Suprapubic skin (tissue), 4 donors: ENCODE measurements at places on chromosomes 12 and 14. TPM values are rescaled to one million over a fixed set of nuclear protein-coding genes. Genes with fewer than 3 reads are reported as not detected.

DNA sequence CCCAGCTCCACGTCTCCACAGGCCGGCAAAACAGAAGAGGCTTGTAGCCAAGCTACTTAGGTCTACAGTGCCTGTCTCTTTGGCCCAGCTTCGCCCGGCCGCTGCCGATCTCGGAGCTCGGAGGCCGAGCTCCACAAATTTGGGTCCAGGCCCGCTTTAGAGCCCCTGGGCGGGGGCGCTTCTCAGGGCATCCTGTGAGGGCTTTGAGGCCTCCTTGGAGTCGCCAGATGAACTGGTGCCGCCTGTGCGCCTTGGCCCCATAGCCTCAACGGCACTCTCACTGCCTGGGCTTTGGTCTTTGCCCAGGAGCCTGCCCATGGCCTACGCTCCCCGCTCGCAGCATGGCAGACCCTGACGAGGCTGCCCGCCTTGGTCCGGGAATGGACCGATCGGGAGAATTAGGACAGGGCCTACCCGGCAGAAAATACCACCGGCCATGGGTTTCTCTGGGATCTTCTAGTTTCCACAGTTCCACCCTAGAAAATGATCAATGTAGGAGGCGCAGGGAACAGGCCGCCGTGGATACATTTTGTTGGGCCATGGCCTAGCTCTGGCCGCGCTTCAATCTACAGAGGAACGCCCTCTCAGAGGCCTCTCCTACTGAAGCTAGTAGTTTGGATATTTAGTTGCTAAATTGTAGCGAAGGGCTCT, 953 bp upstream of the NKX2-8 start:
- no peak for DNase-seq
- H3K27me3 ChIP-seq = peaks cover 87% of the 10 kb centered on the region
- no peaks in the 10 kb centered on the region for H3K36me3 ChIP-seq
- H3K4me3 ChIP-seq = no peak overlapping the region

- no peaks in the 10 kb centered on the region for H3K27me3 ChIP-seq
- DNase-seq = no peak
- H3K4me1 ChIP-seq = peaks cover 13% of the 10 kb centered on the region
- no peaks in the 10 kb centered on the region for H3K36me3 ChIP-seq
Observed at GRCh38 chr14:51540364-51540763, 111.3 kb upstream of the FRMD6 start.

- DNase-seq = no peak
- no peak overlapping the region for H3K4me3 ChIP-seq
- H3K4me1 ChIP-seq = no peaks in the 10 kb centered on the region
- no peaks in the 10 kb centered on the region for H3K36me3 ChIP-seq
Observed at GRCh38 chr14:73620268-73620667, 8.0 kb downstream of the ACOT6 start.

GRCh38 chr12:12121061-12121460, 50.3 kb downstream of the BCL2L14 start:
- H3K4me1 ChIP-seq = no peaks in the 10 kb centered on the region
- H3K36me3 ChIP-seq = peaks cover 36% of the 10 kb centered on the region
- no peak overlapping the region for H3K27ac ChIP-seq
- no peak for DNase-seq

GRCh38 chr12:65522956-65523860, 244.7 kb downstream of the MSRB3 start:
- no peak for DNase-seq
- no peak overlapping the region for H3K27ac ChIP-seq
- H3K36me3 ChIP-seq = no peaks in the 10 kb centered on the region

GRCh38 chr14:104930526-104931303, 6.0 kb downstream of the PLD4 start:
- peaks cover 26% of the 10 kb centered on the region for H3K4me1 ChIP-seq
- no peak overlapping the region for H3K4me3 ChIP-seq
- no peaks in the 10 kb centered on the region for H3K36me3 ChIP-seq
- H3K27me3 ChIP-seq = no peaks in the 10 kb centered on the region

DNA sequence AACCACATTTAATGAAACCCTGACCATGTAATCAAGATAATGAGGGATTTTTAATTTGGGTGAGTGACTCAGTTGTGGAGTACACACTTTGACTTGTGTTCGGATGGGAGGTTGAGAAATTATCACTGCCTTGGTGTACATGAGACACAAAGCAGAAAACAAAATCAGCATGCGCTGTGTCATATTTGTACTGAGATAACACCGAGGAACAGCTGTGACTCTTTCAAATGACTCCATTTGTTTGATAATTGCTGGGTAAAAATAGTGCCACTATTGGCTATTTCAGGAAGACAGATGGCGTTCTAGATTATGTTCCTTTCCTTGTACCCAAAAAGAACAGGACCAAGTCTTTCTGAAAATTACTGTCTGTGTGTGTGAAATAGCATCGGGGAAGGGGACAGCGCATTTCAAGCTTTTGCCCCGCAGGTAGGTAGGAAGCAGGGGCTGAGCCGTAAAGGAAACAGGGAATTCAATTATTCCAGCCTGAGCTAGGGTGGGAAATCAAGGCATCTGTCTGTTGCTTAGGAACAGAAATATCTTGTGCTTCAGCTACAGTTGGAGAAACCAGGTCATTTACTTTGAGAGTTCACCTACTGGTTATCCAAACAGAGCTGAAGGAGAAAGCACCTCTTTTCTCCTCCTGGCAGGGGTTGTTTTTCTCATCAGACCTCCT, 114.3 kb downstream of the SNAPC1 start:
- no peak overlapping the region for H3K4me3 ChIP-seq
- peaks cover 7% of the 10 kb centered on the region for H3K27me3 ChIP-seq
- H3K27ac ChIP-seq = no peak overlapping the region
- H3K36me3 ChIP-seq = no peaks in the 10 kb centered on the region

DNA sequence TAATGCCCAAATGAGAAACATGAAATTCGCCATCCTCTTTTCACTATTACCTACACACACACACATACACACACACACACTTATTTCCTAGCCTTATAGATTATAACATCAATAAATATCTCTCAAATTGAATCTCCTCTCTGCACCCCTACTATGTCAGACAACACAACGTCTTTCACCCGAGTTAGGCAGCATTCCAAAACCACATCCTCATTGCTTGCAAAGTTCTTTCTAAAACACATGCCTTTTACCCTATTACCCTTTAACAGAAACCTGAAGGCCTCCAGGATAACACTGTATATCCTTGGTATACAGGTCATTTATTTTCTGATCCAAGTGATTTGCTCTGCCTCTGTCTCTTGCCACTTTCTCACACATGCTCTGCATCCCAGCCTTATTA, 56.3 kb downstream of the KCNH5 start:
- no peak for DNase-seq
- H3K4me1 ChIP-seq = no peaks in the 10 kb centered on the region
- H3K27ac ChIP-seq = no peak overlapping the region
- no peak overlapping the region for H3K4me3 ChIP-seq

DNA sequence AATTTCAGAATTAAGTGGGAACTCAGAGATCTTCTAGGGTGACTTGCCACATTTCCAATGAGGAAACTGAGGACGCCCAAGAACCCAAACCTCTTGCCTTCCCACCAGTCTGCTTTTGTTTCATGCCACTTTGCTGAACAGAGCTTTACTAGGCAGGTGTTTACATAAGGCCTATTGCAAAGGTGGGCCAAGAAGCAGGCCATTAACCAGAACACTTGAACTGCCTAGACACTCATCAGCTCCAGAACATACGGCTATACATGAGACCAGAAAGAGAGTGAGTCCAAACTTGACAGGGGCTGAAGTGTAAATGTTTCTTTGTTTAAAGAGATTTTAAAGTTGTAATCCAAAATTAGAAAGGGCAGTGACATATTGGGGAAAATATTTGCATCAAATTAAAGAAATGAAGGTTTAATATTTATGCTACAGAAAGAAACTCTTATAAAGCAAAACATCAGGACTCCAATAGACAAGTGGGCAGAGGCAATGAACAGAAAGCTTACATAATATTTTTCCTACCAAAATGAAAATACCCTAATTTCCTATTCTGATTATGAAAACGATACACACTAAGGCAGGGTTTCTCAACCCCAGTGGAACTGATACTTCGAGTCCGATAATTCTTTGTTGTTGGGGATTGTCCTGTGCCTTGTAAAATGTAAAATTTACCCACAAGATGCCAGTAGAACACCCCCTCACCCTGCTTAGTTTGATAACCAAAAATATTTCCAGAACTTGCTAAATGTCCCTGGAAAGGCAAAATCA, 11.7 kb downstream of the BATF start:
- H3K4me3 ChIP-seq = no peak overlapping the region
- DNase-seq = no peak
- H3K4me1 ChIP-seq = peaks cover 15% of the 10 kb centered on the region
- H3K36me3 ChIP-seq = no peaks in the 10 kb centered on the region
- no peaks in the 10 kb centered on the region for H3K27me3 ChIP-seq

DNA sequence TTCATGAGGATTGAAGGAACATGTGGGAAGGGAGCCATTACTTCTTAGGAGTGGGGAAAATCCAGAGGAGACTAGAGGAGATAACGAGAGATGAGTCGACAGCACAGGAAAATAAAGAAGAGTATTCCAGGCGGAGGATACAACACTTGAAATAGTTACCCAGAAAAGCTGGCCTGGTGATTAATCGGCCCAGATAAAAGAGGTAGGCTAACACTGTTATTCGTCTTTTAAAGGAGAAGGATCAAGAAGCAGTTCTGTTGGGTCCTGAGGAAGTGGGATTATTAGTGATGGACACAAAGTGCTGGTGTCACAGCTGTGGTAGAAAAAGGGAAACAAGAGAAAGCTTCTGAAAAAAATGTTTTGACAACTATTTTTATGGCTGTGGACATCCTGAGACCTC, 425.3 kb downstream of the ZFP36L1 start:
- H3K27ac ChIP-seq = no peak overlapping the region
- no peak overlapping the region for H3K4me3 ChIP-seq
- H3K4me1 ChIP-seq = peaks cover 39% of the 10 kb centered on the region
- no peak for DNase-seq

DNA sequence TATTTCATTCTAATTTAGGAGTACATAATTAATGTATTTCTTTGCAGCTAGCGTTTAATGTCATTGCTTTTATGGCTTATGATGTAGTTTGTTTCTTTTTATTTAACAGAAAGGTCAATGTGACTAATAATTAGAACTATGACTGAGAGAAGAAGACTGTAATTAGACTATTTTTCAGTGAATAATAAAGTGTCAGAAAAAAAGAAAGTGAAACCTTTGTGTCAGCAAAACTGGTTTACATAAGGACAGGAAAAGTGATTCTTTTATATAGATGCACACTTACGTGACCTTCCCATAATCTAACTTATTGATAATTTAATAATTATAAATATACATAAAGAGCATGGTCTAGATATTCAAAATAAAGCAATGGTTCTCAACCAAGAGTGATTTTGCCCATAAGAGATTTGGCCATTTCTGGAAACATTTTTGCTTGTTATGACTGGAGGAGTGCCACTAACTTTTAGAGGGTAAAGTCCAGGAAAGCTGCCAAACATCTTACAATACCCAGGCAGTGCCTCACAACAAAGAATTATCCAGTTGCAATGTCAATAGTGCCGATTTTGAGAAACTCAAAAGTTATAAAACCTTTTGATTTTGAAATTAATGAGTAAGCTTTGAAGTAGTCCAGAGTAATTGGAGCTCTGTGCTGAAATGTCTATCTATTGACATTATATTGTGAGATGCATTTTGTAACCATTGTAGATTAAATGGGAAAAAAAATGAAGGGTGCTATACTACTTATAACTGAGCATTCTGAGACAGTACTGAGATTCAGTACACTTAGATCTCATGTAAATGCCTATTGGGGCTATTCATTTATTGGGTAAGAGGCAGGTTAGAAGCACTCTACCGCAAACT, 227.1 kb downstream of the C12orf50 start:
- no peaks in the 10 kb centered on the region for H3K27me3 ChIP-seq
- H3K4me3 ChIP-seq = no peak overlapping the region
- H3K4me1 ChIP-seq = peaks cover 6% of the 10 kb centered on the region
- H3K36me3 ChIP-seq = no peaks in the 10 kb centered on the region

DNA sequence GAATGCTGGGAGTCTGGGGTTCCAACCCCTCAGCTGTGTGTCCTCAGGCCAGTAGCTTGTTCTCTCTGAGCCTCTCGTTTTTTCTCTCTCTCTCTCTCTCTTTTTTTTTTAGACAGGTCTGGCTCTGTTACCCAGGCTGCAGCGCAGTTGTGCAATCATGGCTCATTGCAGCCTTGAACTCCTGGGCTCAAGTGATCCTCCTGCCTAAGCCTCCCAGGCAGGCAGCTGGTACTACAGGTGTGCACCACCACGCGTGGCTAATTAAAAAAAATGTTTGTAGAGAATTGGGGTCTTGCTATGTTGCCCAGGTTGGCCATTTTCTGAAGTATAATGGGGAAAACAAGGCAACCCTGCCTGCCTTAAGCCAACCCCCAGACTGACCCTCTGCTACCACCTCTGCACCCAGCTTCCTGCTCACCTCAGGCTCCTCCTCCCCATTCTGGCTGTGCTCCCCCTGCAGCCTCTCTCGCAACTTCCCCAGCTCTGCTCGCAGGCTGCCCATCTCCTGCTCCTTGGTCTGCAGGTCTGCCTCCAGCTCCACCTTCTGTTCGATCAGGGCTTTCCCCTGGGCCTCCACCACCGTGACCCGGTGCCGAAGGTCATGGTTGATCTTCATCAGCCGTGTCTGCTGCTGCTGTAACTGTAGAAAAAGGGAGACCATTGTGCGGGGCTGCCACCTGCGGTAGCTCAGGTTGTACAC, 35.2 kb downstream of the RILPL1 start:
- no peak overlapping the region for H3K27ac ChIP-seq
- H3K27me3 ChIP-seq = no peaks in the 10 kb centered on the region
- H3K36me3 ChIP-seq = peaks cover 43% of the 10 kb centered on the region
- DNase-seq = no peak
- no peaks in the 10 kb centered on the region for H3K4me1 ChIP-seq
- no peak overlapping the region for H3K4me3 ChIP-seq

- no peaks in the 10 kb centered on the region for H3K4me1 ChIP-seq
- no peak overlapping the region for H3K27ac ChIP-seq
- no peak for DNase-seq
Observed at GRCh38 chr12:107748472-107748871, 12.5 kb downstream of the PRDM4 start.

DNA sequence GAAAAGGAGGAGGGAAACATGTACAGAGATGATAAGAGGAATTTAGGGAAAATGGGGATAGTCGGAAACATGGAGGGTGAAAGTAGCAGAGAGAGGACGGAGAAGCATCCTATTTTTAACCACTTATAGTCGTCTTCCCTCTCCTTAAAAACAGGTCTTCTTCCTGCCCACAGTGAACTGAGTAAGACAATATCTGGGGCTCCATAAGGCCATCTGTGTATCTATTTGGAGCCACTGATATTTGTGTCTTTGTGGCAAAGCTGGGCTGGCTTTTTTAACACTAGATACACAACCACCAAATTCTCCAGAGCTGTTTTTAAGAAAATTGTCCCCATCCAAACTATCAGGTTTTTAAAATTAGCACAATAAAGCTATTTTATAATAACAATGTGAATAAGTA, 109.5 kb upstream of the RAP1B start:
- H3K36me3 ChIP-seq = no peaks in the 10 kb centered on the region
- DNase-seq = no peak
- H3K27ac ChIP-seq = no peak overlapping the region
- no peaks in the 10 kb centered on the region for H3K4me1 ChIP-seq
- no peak overlapping the region for H3K4me3 ChIP-seq

The TOX4 gene
- total RNA-seq = 70.1 TPM

The SELPLG gene
- total RNA-seq = 3.3 TPM

The HOXC11 gene
- 3.7 TPM for total RNA-seq

The OVCH1 gene
- 0.13 TPM for total RNA-seq

The TAS2R43 gene
- total RNA-seq = 4.7 TPM
